Putamen (tissue), 1 donor: ENCODE measurements at places on chromosomes 1 and 21.

DNA sequence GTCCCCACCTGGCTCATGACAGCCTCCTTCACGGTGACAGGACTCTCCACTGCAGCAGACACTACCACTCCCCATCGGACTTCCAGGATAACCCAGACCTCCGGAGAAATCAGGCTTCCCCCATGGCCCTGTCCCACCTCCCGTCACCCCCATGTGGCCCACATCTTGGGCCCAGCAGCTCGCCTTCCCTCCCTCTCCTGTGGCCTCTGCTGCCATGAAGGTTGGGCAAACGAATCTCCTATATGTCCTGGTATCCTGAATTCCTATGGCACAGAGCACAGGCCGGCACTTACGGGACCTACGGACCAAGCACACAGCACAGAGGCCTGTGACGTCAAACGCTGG is 82.0 kb downstream of the NPHP4 start:
- no peak for DNase-seq

DNA sequence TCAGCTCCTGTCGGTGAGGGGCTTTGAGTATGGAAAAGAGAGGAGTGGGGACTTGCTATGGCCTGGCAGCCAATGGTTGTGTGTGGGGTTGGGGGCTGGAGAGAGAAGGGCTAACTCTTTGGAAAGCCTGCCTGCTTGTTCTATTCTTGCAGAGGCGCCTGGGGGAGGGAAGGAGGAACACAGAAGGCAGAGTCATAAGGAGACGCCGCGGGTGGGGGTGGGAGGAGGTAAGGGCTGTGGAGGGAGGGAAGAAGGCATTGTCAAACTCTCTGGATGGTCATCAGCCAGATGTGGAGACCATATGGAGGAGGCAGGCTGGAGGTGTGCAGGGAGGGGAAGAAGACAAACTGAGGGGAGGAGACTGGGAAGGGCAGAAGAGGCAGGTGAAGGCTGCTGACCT is 70.0 kb downstream of the PLXNA2 start:
- no peak for DNase-seq

GRCh38 chr1:80363689-80364475 is 1357.4 kb upstream of the ADGRL4 start:
- no peak for DNase-seq

DNA sequence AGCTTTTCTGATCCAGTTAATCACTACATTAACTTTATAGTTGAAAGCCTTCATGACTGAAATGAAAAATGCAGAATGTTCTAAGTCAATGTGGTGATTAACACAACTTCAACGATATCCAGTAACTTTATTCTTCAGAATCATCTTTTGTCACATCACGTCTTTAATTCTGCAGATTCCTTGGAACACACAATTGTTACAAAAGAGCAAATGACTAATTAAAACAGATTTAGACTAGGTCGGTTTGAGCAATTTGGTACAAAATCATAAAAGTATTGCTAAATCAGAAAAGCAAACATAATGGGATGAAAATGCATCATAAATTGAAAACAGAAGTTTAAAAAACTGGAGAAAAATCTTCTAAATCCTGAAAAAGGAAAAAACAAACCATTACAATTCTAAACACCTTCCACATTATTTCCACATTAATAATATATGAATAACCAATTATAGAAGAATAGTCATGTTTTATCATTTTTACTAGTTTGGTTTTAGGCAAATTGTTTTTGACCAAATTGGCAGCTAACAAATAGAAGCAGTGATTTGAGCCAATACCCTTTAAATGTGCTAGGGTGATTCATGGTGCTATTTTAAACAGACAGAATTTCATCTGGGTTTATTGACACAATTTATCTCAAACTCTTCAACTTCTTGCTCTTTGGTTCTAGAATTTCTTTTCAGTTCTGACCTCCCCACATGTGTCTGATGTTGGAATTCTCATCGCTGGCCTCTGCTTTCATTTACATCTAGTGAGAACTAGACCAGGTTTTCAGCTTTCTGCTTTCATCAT is 468.1 kb upstream of the PTBP2 start:
- no peak for DNase-seq

GRCh38 chr1:4636644-4637380 is 17.6 kb upstream of the AJAP1 start:
- DNase-seq, result no peak

DNA sequence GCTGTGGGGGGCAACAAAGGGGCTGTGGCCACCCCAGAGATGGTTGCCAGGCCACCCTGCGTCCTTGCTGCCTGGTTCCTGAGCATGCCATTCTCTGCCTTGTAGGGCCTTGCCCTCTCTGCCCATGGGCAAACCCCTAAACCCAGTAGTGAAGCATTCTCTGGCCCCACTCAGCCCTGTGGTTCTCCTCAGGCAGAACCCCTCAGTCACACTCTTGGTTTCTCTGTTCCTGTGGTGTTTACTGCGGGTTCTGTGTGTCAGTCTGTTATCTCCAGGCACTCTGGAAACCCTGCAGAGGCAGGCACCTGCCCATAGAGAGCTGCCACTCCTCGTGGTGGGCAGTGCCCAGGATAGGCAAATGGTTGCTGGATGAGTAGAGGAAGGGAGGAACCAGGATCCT is 41.1 kb upstream of the IL19 start:
- no peak for DNase-seq

GRCh38 chr1:150165622-150166612 is 16.2 kb downstream of the PLEKHO1 start:
- no peak for DNase-seq

DNA sequence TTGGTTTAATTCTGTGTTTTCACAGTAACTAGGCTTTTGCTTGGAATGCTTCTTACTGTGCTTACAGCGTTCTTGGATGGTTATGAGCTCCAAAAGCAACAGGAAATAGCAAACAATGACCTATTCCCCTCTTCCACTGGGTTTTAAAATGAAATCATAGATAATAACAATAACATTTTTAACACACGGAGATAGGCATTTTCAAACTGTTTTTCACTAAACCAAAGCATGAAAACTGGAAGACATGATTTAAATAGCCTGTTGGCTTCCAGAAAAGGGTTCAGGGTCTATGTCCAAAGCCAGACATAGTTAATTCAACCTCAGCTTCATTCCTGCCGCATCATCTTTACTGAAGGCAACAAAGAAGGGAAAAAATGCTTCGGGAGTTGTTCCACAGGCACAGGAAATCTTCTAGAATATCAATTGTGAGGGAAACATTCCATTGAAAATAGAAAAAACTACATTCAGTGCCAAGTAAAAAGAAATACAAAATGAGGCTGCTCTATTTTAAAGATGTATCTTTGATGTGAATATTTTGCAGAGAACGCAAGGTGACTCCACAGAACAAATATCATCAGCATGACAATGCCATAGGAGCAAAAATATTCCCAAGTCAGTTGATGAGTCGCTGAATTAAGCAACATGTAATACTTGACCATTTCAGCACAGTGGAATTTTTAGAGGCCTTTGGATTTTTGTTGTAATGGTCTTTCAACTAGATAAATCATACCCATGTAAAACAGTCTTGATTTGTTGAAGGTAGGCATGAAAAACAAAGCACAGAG is 80.7 kb downstream of the NID1 start:
- no peak for DNase-seq

GRCh38 chr1:77220687-77221463 is 1.6 kb upstream of the PIGK start:
- DNase-seq, result no peak

DNA sequence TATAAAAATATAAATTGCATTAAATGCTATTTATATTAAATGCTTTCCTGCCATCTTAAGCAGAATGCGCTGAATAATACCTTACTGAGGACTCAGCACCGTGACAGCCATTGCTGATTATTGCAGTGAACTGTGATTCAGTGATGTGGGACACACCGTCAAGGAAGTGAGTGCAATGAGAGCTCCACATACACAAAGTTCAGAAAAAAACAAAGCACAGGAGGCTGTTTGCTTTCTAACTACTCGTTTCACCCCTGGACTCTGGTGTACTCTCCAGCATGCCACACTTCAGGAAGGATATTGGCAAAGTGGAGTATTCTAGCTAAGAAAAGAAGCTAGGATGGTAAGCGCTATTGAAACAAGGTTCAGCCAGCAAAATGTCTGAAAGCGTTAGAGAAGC is 57.4 kb upstream of the CXADR start:
- DNase-seq, result no peak

DNA sequence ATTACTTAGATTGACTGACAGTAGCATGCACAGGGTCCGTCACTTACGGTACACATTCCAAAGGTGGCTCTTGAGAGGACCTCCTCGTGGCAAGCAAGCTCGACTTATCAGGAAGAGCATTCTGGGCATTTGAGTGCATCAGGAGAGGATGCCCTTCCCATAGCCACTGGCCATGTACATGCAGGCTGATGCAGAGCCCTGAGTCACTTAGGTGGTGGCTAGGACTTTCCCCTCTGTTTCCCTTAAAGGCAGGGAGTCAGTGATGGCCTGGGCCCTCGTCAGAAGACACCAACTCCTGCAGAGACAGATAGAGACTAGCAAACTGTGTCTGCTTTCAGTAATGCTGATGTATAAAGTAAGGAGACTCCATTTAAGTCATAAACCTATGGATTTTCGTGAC is 12.9 kb downstream of the EXO1 start:
- DNase-seq, result no peak

- DNase-seq, result no peak
Observed at GRCh38 chr1:211352985-211353515, 26.4 kb downstream of the TRAF5 start.

- DNase-seq, result peak; percentile 97
Observed at GRCh38 chr1:231337472-231338269, at the start of gene EXOC8. EXOC8 (minus strand) TSS chr1:231337852; CDS start chr1:231337745, 107 bp downstream.

DNA sequence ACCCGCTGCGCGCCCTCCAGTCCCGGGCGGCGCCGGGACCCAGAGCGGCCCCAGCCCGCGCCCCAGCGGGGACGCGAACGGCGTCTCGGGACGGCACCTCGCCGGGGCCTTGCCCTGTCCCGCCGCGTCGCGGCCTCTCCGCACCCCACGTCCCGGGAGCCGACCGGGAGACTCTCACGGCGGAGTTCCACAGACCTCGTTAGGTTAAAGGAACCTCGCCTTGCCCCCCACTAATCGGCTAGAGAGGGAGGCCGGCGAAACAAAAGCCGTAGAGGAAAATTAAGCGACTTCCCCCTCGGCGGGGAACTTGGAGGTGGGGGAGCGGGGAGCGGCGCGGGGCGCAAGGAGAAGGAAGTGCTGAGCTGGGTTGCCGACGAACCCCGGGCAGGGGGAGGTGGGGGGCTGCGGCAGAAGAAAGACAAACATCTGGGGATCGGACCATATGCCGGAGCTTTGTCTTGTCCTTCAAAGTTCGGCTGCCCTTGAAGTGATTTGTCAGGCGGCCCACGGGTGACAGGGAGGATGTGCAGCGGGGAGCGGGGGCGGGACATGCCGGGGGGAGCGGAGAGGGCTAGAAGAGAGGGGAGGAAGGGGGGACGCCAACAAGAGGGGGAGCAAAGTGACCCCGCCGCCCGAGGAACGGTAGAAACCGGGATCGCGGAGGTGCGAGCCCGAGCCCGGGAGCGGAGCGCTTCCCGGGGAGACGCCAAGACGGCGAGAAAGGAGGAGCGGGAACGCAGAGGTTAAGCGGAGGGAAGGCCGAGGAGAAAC is 120.0 kb upstream of the RRP15 start:
- DNase-seq, result no peak

GRCh38 chr1:190453550-190453949 is 24.1 kb downstream of the BRINP3 start:
- no peak for DNase-seq

- DNase-seq, result peak; percentile 42
Observed at GRCh38 chr1:171486048-171486519, 754 bp downstream of the PRRC2C start.

- no peak for DNase-seq
Observed at GRCh38 chr21:43268086-43268803, 99.4 kb downstream of the CRYAA start.

GRCh38 chr1:20555025-20555757 is 2.8 kb downstream of the FAM43B start:
- no peak for DNase-seq

DNA sequence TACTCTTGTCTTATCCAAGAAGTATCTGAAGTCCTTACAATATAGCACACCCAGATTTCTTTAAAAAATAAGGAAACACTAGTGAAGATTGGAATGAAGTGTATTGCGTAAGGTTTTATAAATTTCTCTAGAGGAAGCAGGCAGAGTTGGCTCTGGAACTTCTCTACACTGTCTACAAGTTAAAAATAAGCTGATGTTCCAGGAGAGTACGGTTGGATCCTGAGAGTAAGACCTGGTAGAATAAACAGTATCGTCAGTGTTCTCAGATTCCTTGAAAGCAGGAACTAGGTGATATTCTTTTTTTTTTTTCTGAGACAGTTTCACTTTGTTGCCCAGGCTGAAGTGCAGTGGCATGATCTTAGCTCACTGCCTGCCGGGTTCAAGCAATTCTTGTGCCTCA is 107.9 kb downstream of the USP25 start:
- DNase-seq, result no peak

GRCh38 chr1:46606255-46606965 is 2.3 kb upstream of the MKNK1 start:
- no peak for DNase-seq

DNA sequence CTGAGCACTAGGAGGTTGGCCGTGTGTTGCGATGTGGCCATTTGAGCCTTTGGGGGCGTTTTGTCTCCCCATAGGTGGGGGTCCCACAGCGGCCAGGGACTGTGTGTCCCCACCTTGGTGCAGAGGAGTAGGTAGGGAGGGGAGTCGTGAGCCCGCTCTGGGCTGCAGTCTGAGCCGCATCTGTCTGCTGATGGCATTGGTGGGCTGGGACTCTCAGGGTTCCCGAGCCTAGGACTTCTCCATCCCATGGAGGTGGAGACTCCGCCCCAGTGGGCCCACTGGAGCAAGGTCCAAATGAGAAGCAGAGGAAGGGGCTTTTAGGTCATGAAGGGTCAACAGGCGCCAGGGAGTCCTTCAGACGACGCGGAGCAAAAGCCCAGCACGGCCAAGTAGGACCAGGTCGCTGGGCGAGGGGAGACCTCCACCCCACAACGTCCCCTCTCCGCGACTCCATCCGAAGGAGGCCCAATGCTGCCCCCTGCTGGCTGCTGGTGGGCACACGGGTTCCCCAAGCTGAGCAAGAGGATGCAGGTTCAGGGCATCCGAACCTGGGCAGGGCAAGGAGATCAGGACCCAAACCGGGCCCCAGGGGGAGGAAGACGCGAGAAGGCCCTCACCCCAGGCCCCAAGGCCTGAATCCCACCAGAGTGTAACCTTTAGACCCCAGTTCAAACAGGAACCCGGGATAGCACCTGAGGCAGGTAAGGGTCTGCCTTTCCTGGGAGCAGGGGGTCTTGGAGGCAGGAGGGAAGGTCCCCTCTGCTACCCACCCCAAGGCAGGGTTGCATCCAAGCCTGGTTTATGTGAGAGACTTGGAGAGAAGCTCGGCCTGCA is 14.9 kb downstream of the TTC34 start:
- no peak for DNase-seq

GRCh38 chr1:154434346-154435085 is 29.4 kb downstream of the IL6R start:
- DNase-seq, result no peak

GRCh38 chr1:104295511-104295910 is 545.8 kb downstream of the AMY1C start:
- DNase-seq, result no peak

- no peak for DNase-seq
Observed at GRCh38 chr1:69702085-69702484, 134.4 kb downstream of the LRRC7 start.

DNA sequence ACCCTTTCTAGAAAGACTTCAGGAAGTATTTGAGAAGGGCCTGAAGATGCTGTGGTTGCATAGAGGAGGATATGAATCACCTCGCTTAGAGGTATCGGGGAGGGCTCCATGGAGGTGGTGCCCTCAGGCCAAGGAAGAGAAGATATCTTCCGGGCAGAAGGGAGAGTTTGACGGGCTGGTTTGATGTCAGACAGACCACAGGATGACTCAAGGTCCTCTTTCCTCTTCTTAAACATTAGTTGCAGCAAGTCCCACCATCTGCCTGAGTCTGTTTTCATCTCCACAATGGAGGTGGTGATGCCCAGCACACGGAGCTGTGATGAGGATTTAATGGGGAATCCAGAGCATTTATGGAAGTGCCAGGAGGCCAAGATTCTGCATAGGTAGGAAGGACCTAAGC is 25.1 kb upstream of the RUNX3 start:
- no peak for DNase-seq
